ENCODE measurements at places on chromosomes 3 and 15.

DNA sequence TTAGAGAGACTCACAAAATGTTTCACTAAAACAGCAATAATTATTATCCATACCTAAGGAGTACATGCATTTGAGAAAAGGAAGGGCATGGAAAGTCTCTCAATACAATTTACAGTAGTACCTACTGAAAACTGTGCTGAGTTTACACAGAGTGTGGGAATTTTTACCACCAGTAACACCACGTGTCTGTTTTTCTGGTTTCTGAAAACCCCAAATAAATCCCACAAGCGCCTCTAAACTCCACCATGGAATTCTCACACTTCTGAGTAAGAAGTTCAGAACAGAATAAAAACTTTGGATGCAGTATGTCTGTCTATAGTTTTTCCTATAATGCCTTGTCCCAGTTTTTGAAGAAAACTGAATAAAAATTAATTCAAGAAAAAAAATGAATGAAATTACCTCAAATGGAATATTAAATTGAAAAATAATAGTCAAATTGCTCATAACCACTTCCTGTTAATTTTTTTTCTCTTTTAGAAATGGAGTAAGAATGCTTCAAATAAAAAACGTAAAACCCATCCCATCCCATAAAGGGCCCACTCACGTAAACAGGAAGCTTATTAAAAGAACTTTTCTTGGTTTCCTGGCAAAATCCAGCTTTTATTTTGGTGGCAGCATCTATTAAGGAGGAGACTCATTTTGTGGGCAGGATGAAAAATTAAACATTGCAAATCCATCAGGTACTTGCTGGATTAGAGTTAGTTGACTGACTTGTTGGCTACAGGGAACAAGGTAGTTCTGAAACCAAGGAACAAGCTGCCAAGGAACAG is 378.1 kb downstream of the TIGIT start:
- DNase-seq = no peak

- DNase-seq = peak; percentile 79
Observed at GRCh38 chr15:70488002-70488605, 275.3 kb downstream of the UACA start.

DNA sequence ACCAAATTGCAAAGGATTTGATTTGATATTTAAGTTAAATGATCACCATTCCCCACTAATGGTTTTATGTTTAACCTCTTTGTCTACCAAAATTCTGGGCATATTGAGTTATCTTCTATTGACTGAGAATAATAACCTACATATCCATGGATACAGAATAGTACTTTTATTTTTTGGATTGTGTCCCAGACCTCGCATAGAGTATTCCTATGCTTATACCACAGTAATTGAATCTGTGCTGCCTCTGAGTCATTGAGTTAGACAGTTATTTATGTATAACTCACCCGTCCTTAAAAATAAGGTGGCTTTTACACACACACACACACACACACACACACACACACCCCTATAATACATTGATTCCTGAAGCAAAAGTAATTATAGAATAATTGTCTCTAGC is 690.1 kb upstream of the BCHE start:
- no peak for DNase-seq

- DNase-seq = no peak
Observed at GRCh38 chr3:13825311-13825579, 54.6 kb downstream of the WNT7A start.

DNA sequence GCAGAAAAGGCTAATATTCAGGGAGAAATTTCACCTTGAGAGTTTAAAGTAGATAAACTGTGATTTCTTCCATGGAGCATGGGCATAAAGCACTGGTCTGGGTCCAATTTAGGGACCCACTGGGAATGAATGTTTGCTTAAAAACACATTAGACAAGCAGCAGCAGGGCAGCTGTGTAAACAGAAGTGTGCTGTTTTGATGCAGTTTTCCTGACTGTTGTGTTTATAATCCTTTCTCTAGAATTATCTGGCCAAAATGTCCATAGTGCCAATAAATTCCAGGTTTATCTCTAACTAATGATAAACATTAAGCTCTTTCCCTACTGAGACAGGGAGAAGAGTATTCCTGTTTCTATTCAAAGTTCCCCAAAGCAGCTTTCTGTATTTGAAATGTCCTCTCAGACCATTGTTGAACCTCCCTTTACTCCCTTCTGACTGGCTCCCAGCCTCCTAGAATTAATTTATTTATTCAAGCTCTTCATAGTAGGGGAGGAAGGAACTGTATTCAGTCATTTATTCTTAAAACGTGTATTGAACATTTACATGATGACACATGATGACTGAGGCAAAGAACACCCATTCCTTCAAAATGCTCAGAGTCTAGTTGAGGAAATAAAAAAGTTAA is 7.0 kb upstream of the TM4SF18 start:
- no peak for DNase-seq

- DNase-seq = no peak
Observed at GRCh38 chr15:75032395-75032794, 9.0 kb downstream of the PPCDC start.

DNA sequence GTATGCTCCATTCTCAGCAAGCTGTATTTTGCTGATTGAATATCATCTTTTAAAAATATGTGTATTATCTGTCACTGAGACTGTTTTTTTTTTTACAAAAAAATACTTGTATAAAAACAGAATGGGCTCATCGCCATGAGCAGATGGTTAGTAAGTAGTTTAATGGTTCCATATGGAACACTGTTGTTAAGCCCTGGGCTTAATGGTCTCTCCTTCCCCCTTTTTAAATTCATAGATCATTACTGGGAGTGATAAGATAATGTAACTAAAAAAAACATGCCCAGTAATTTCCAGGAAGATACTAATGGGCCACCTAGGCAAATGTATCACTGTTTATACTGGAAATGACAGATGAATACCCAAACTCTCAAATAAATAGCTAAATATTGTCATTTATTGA is 95.3 kb upstream of the TPRG1 start:
- DNase-seq = no peak

GRCh38 chr3:143135150-143135549 is 15.6 kb downstream of the CHST2 start:
- DNase-seq = no peak

GRCh38 chr3:183214277-183214612 is 38.8 kb upstream of the B3GNT5 start:
- no peak for DNase-seq

All from CD4-positive, alpha-beta T cell treated with Interleukin-12 subunit alpha and Interleukin-12 subunit beta, for 1 hour (primary cell).